Smooth muscle cell of the brain vasculature (primary cell): ENCODE measurements at places on chromosomes 3 and 15.

DNA sequence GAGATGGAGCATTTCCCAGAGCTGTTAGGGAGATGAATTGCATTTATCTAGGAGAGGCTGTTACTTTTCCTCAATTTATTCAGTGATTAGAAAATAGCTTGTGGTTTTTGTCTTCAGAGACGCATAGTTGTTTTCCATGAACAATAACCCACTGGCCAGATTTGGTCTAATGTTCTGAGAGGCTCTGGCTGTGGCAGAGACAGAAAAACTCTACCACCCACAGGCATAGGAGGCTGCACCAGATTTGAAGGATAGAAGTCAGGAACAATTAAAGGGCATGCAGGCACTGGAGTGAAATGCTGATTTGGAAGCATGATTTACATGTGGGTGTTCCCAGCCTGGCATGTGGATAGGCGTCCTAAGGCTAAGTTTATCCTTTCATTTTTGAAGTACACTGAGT is 143.5 kb downstream of the NFKBIZ start:
- DNase-seq = no peak

DNA sequence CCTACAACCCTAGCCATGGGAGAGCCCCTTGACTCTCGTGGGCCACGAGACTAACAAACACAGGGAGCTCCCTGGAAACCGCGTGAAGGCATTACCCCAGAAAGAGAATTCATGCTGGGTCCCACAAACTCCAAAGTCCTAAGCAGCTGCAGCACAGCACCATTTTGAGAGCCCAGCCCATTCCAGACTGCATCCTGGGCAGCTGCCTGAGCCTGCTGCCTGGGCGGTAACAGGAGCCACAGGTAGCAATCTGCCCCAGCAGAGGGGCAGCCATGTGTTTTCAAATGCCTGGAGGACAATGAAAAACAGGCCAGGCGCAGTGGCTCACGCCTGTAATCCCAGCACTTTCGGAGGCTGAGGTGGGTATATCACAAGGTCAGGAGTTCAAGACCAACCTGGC is 62.9 kb upstream of the TBC1D23 start:
- DNase-seq = no peak

GRCh38 chr15:96199111-96199510 is 131.4 kb upstream of the NR2F2 start:
- DNase-seq = no peak

GRCh38 chr3:156299569-156299968 is 179.2 kb downstream of the KCNAB1 start:
- no peak for DNase-seq

DNA sequence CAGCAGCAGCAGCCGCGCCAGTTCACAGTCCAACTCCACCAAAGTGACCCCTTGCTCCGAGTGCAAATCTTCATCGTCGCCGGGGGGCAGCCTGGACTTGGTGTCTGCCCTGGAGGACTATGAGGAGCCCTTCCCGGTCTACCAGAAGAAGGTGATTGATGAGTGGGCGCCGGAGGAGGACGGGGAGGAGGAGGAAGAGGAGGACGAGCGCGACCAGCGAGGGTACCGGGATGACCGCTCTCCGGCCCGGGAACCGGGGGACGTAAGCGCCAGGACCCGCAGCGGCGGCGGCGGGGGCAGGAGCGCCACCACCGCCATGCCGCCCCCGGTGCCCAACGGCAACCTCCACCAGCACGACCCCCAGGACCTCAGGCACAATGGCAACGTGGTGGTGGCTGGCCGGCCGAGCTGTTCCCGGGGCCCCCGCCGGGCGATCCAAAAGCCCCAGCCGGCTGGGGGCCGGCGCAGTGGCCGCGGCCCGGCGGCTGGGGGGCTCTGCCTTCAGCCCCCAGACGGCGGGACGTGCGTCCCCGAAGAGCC is 224.1 kb upstream of the IL12A start:
- no peak for DNase-seq

GRCh38 chr3:149465351-149465883 is 9.1 kb upstream of the TM4SF4 start:
- no peak for DNase-seq

- no peak for DNase-seq
These were observed 6.8 kb upstream of the MFSD1 start for GRCh38 chr3:158794936-158795518.

DNA sequence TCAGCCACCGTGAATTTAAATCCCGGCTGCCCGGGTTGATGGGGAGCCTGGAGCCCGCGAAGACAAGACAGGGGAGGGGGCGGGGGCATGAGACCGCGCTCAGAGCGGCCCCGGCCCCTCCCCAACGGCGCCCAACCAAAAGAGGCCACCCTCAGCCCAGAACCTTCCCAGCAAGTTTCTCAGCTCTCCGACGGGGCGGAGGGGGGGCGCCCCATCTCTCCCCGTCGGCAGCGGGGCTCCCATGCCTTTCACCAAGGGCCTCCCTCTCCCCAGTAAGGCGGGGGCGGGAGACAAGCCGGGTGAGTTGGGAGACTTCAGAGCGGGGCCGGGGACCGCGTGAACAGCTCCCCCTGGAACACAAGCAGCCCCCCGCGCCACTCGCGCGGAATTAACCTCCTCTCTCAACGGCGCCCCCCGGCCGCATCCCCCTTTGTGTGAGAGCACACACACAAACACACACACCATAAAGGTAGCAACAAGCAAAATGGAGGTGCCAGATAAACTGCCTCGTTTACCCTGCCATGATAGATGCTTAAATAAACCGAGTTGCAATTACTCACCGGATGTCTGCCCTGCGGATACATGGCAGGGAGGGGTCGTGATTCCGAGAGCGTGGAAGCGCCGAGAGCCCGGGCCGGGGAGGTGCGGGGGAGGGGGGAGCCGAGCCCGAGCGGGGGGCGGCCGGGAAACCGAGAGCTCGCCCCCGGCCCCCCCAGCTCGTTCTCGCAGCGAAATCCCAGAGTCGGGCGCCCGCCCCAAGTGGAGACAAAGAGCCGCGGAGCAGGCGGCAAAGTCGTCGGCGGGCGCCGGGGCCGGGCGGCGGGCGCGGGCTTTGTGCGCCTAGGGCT is 1.3 kb downstream of the TLE3 start:
- no peak for DNase-seq

DNA sequence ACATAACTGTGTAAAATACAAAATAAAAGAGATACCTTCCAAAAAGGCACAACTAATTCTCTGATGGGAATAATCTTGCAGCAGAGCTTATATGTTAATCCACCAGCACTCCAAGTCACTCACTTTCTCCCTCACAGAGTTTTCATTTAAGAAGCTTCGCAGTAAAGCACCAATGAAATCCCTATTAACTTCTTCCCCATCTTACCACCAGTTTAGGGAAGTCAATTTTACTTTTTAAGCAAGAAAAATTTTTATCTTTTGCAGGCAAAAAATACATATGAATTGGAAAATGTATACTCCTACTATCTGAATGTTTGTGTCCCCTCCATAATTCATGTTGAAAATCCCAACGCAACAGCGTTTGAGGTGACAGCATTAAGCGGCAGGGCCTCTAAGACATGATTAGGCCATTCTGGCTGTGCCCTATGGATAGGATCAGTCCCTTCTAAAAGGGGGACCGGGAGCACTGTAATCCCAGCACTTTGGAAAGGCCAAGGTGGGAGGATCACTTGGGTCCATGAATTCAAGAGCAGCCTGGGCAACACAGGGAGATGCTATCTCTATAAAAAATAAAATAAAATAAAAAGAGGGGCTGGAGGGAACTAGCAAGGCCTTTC is 435.8 kb downstream of the SHQ1 start:
- no peak for DNase-seq

GRCh38 chr15:56243163-56244037 is at the start of gene RFX7:
Gene RFX7 (minus strand): TSS chr15:56243879. CDS start chr15:56243285, 594 bp downstream.
- peak; percentile 2 for DNase-seq

- no peak for DNase-seq
These were observed 1.1 kb downstream of the EIF4G1 start for GRCh38 chr3:184315543-184315867.

DNA sequence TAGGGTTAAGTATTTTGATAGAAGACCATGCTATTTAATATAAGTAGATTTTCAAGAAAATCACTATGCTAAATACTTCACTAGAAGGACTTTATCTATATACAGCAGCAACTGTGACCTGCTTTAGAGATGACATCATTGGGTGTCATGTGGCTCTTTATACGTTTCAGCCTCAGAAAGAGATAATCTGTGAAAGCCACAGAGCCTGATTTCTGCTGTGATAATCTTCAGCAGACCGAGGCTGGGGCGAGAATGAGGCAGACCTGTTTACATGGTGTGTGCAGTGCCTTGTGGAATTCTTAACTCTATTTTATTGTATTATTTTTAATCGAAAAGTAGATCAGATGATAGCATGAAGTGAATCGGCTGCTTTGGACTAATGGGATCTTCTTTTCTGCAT is 471.2 kb downstream of the MFSD1 start:
- DNase-seq = no peak

- no peak for DNase-seq
These were observed 13.1 kb downstream of the COL8A1 start for GRCh38 chr3:99651531-99651930.

- peak; percentile 7 for DNase-seq
These were observed 220.7 kb upstream of the DNAJC19 start for GRCh38 chr3:181210275-181210674.

- DNase-seq = no peak
These were observed 32.6 kb downstream of the SEMA7A start for GRCh38 chr15:74400915-74401757.

DNA sequence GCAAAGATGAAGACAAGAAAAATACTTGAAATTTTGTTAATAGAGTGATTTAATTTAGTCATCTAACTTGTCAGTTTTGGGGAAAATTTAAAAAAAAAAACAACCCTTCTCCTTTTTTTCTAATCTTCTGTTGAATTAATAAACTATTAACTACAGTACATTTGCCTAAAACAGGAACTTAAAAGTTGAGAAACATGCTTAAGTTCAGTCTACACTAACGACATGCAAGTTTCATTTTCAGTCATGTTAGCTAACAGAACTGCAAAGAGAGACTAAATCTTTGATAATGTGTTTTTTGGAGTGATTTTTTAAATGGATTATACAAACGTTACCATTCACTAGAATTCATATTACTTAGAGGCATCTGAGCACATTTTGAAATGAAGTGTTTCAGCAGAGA is 71.9 kb upstream of the MBNL1 start:
- DNase-seq = no peak

GRCh38 chr15:36356978-36357601 is 222.3 kb upstream of the CDIN1 start:
- no peak for DNase-seq

DNA sequence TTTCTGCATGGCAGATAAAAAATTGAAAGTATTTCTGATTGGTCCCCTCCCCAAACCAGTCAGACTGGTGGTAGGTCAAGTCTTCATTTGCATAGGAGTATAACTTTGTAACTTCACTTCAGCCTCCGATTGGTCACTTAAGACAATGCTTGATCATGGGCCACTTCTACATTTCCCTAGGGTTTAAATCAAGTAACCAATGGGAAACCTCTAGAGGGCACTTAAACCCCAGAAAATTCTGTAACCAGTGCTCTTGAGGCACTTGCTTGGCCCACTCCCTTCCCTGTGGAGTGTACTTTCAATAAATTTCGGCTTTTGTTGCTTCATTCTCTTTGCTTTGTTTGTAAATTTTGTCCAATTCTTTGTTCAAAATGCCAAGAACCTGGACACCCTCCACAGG is 225.5 kb downstream of the ARPP21 start:
- no peak for DNase-seq

DNA sequence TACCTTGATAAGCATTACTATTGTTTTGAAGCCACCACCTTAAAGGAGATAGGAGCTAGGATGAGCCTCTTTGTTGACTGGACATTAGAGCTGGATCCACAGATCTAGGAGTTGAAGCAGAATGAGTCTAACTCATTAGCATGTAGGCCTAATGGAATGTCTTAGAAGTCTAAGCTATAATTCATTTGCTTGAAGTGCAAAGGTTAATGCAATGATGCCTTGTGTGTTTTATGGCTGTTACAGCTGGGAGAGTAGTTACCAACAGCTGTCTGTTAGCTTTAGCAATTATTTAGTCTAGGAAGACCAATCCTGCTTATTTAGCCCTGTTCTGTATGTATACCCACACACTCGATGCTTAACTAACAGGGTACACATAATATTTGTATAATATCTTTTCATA is 419.3 kb downstream of the TUSC7 start:
- DNase-seq = no peak

DNA sequence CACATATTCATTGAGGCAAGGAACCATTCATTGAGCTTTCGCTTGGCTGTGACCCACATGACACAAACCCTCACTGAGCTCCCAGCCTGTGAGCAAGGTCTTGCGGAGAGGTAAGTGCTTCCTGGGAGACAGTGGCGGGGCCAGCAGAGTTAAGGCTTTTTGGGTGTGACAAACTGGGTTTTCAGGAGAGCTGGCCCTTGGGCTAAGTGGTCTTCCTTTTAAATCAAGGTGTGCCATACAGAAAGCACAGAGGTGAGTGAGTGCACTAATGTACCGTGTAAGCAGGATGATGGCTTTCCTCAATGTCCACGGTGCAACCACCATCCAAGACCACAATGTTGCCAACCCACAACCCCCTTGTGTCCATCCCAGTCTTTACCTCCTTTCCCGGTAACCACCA is 28.6 kb downstream of the POMGNT2 start:
- DNase-seq = no peak

- no peak for DNase-seq
These were observed 530.8 kb downstream of the FOXP1 start for GRCh38 chr3:71052716-71053115.

DNA sequence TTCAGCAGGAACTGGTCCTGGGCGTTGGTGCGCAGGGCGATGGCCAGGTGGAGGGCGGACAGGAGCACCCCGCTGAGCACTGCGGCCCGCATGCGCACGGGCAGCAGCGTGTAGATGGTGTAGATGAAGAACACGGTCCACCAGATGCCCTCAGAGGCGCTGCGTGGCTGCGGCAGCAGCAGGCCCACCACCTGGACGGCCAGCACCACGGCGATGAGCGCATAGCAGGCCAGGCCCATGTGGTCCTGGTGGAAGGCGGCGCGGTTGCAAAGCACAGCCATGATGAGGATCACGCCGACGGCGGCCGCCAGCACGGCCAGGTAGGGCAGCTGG is 1.5 kb downstream of the ADCY5 start:
- no peak for DNase-seq

- DNase-seq = no peak
These were observed 534 bp upstream of the UBE2E1 start for GRCh38 chr3:23805210-23805632.

DNA sequence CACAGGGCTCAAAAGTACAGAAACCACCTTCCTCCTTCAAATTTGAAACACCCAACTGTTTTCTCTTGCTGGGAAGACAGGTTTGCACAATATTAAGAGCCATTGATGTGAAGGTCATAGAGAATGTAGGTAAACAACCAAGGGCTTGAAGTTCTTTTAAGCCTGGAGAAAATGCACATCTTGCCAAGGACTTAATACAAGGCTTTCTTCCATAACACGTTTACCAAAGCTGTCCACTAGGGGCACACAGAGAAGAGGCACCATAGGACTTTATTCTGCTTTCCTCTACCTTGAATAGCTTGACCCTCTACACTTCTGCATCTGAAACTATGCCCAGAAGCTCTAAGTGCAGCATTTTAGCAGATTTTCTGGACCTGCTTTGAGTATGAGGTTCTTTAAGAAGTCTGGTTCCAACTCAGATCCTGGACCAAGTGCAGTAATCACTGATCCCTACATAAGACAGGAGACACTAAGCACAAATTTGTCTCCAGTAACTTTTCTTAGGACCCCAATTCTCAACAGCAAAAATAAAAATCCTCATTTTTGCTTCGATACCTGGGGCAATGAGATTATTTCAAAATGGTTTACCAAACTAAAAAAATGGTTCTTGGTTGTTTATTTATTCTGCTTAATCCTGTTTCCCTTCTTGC is 138.0 kb downstream of the FBN1 start:
- no peak for DNase-seq

GRCh38 chr15:65571971-65572370 is 39.0 kb downstream of the INTS14 start:
- no peak for DNase-seq

GRCh38 chr15:69225355-69226022 is 65.1 kb downstream of the GLCE start:
- peak; percentile 17 for DNase-seq
